ENCODE measurements at places on chromosomes 12 and 14. TPM values are rescaled to one million over a fixed set of nuclear protein-coding genes. Genes with fewer than 3 reads are reported as not detected.
A peak's percentile ranks its signal among the peaks of the same experiment; 100 is the strongest.

GRCh38 chr12:93526786-93527428 lies 45.6 kb upstream of the SOCS2 start:
- no peak for DNase-seq

- DNase-seq, result no peak
These were observed 57.6 kb upstream of the CNTN1 start for GRCh38 chr12:40634517-40635131.

DNA sequence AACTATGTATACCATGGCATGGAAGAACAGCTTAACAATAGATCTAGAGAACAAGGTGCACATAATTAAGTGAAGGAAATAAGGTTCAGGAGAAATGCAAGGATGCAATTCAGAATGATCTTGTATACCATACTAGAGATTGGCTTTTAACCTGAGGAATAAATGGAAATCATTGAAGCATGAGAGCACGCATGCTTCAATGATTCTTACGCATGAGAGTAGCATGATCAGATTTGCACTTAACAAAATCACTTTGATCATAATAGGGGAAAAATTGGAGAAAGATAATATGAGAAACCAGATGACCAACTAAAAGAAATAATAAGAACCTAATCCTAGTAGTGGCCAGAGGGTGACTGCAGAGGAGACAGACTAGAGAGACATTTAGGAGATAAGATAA lies 133.3 kb upstream of the FSCB start:
- no peak for DNase-seq

GRCh38 chr14:56815745-56816144 lies 5.5 kb upstream of the OTX2 start:
- no peak for DNase-seq

DNA sequence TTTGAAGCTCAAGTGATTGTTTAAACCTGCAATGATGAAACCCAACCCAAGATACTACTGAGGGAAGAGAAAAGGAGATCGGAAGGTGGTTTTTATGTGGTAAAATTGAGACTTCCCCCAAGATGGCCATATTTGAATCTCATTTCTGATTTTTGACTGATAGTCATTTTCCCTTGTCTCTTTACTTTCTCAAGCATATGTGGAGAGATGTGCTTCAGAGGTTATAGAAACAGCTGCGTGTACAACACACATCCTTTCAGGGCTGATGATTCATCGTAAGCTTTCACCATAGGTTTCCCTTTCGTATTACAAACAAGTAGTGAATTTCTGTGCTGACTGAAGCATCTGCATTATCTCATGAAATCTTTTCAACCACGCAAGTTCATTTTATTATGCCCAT lies 276.2 kb downstream of the EMP1 start:
- DNase-seq, result no peak

DNA sequence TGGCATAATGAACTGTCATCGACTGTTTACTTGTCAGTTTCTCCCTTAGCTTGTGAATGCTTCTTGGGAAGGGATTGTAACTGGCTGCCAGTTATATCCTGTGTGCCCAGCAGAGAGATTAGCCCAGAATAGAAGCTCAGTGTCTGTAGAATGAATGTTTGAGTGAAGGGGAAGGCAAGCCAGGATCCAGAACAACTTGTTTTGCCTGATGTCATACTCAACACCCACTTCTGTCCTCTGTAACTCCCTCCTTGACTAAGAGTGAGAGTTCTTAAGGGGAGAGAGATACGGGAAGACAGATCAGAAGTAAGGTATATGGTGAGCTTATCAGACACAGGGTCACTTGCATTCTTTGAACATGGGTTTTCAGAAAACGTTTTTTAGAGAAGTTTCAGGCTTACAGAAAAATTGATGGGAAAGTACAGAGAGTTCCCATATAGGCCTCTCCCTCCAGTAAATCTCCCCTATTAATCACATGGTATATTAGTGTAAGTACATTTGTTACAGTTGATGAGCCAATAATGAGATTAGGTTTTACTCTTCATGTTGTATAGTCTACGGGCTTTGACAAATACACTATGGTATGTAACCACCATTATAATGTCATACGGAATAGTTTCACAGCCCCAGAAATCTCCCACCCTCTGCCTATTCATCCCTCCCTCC lies 5.6 kb upstream of the SPPL3 start:
- no peak for DNase-seq

- no peak for DNase-seq
These were observed 413.7 kb upstream of the CCDC196 start for GRCh38 chr14:66072190-66073084.

- DNase-seq, result no peak
These were observed 71.0 kb downstream of the TRAFD1 start for GRCh38 chr12:112196196-112196875.

DNA sequence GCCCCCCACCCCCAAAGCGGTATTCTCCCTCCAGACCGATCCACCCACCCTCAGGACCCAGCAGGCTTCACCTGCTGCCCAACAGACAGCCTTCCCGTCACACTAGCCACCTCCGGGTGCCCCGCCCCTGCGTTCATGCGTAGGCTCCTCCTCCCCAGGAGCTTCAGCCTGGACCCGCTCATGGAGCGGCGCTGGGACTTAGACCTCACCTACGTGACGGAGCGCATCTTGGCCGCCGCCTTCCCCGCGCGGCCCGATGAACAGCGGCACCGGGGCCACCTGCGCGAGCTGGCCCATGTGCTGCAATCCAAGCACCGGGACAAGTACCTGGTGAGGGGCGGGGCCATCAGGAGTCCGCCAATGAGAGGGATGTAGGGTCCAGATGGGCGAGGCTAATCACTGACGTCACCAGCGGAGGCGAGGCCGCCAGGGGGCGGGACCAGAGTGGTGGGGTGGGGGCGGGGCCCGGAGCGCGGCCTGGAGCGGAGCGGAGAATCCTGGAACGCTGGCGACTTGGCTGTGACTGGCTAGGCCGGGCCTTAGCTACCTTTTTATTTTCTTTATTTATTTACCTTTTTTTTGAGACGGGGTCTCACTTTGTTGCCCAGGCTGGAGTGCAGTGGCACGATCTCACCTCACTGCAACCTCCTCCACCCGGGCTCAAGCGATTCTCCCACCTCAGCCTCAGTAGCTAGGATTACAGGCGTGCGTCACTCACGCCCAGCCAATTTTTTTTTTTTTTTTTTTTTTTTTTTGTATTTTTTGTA lies 4.4 kb downstream of the TNS2 start:
- peak; percentile 96 for DNase-seq

The HOXC4 gene
- total RNA-seq, result 1.3 TPM

The FGF23 gene
- total RNA-seq, result not detected

The C12orf54 gene
- total RNA-seq, result not detected

The CPNE8 gene
- 1.6 TPM for total RNA-seq
